ENCODE measurements at places on chromosomes 1 and 21.
A peak's percentile ranks its signal among the peaks of the same experiment; 100 is the strongest.

DNA sequence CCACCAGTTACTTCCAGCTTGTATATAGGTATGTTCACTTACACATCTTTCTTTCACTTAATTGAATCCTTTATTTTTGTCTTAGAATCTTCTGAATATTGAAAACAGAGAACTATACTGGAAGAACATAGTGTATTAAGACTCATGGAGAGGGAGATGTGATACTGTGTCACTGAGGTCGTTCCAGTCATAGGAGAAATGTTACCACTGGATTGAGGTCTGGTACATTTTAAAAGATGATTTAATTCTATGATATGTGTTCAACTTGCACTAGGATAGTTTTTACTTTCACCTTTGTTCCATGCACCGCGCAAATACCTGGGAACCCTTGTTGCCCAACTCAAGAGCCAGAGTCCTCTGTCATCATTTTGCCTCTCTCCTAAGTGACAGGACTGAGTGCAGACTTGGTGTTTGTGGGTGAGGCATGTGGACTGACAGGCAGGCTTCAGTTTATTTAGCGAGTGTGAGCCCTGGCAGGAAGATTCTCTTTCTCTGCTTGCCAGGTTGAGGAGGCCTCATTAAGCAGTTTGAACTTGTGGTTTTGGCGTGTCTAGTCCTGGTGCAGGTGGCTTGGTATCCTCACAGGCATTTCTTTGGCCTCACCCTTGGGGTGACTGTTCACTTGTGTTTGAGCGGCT lies 63.7 kb downstream of the DYRK1A start:
- DNase-seq = no peak

DNA sequence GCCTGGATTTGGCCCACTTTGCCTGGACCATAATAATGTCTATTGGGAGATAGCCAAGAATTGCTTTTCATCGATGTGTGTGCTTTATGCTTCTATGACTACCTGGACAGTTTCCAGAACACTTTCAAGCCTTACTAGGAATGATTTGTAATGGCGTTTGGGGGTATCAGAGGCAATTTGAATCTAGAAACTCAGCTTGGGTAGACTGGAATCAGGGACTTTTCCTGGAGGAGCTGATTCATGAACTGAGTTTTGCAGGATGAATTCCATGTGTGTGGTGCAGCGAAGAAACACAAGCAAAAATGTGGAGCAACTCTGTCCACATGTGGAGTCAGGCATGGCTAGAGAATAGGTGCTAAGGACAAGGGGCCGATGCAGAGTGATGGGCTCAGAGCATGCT lies 11.9 kb upstream of the TMEM61 start:
- DNase-seq = no peak

- DNase-seq = no peak
Observed at GRCh38 chr21:39638281-39638680, 25.5 kb downstream of the B3GALT5 start.

DNA sequence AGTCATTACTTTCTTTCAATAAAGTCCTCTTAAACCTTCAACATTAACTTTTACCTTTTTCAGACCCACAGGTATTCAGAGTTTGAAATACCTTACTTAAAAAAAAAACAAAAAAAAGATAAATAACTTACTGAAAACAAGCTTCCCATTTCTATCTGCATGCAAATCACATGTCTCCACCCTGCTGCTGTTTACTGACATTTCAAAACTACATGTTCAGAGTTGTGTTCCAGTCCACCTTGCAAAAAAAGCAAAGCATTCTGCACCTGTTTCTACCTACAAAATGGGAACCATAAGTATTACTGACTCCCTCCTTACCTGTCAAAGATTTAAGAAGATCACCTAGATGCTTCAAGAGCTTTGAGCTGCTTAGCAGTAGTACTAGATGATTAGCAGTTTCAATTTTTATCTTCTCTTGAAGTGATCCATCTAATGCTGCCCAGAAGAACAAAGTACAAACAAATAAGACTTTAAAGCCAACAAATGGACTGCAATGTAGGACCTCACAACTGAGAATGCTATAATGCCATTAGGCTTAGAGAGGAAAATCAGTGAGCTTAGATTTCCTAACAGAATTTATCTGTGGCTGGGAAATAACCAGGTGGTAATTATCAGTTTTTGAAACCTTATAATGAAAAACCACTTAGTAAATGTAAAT lies 61.2 kb downstream of the ANKRD13C start:
- no peak for DNase-seq

- peak; percentile 80 for DNase-seq
Observed at GRCh38 chr1:218412171-218412570, 67.0 kb downstream of the TGFB2 start.

GRCh38 chr1:159889821-159890252 lies 10.1 kb downstream of the CFAP45 start:
- DNase-seq = peak; percentile 95

- peak; percentile 47 for DNase-seq
Observed at GRCh38 chr1:231630558-231631205, 4.1 kb downstream of the DISC1 start.

DNA sequence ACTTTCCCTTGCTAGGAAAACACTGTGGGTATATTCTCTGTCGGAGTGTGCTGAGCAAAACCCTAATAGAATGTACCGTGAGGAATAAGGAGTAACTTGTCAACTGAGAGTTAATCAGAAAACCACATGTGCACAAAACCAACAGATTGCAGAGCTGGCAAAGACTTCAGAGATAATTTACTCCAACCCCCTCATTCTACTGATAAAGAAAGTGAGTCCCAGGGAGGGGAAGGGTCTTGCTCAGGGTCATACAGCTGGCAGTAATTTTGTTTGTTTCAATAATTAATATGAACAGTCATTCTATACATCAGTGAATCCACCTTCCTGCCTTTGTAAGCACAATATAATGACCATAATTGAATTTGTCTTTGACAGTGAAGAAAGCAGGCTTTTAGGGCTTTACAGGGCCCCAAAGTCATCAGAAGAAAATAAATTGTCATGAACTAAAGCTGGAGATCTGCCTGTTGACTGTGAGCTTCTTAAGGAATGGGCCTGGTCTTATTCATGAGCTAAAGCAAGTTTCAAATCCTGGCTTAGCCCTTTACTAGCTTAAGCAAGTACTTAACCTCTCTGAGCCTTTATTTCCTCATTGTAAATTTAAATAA lies 67.2 kb upstream of the HOOK1 start:
- no peak for DNase-seq

GRCh38 chr1:91736715-91737615 lies 149.0 kb downstream of the TGFBR3 start:
- DNase-seq = peak; percentile 73

DNA sequence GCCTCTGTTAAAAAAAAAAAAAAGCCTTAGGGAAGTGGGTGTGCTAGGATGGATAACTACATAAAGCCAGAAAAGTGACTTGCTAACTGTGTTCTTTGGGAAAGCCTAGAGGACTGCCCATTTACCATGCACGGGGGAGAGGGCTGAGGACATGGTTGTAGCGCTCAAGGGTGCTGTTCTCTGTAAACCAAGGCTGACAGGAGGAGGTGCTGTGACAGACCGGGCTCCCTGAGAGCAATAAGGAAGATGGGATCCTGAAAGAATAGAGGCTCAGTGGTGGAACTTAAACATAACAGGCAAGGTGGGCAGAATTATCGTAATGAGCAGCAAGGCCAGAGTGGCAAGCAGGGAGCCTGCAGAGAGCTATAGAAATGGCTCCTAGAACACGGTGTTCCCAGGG lies 98.5 kb upstream of the DISP3 start:
- no peak for DNase-seq

DNA sequence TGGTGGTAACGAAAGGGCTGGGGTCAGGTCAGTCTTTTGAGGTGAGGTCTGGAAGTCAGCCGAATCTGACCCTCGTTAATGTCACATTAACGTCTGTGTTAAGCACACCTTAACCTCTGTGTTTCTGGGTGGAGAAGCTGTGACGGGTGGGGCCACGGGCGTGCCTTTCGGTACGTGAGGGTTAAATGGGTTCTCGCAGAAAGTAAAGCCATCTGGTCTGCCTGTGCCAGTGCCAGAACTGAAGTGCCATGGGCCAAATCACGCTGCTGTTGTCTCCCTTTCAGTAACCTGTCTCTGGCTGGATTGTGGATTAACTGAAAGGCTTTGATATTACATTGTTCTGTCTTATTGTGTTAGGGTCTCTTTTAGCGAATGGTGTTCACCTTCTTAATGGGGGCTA lies 14.4 kb downstream of the URB2 start:
- DNase-seq = no peak

DNA sequence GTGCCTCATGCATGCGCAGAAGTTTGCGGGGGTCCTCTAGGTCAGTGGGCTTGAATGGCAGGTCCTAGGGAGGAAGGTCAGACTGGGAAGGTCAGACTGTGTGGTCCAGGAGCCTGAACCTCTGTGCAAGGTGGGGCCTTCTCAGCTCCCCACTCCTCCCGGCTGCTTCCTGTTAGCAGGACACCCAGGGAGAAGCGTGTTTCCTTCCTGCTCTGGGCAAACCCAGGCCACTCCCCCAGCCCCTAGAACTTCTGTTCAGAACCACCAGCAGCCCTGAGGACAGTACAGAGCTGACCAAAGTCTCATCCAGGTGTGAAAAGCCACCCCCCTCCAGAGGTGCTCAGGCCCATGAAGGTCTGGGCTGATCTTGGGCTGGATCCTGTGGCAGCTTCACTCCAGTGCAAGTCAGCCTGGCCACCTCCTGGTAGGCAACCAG lies 29.9 kb downstream of the NAV1 start:
- no peak for DNase-seq

DNA sequence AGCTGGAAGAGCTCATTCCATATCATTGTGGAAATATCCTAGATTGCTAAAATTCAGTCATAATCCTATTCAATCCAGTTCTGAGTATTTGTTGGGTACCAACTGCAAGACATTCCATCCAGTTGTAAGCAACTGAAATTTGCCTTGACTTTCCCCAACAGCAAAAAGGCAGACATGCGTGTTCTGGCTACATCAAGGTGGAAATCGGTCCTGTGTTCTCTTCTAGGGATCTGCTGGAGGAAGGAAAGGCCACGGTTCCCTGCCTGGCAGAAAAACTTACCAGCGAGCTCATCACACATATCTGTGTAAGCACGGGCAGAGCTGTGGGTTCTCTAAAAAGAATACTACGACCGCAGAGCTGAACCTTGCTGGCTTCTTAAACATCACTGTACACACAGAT lies 17.5 kb downstream of the MX1 start:
- no peak for DNase-seq

DNA sequence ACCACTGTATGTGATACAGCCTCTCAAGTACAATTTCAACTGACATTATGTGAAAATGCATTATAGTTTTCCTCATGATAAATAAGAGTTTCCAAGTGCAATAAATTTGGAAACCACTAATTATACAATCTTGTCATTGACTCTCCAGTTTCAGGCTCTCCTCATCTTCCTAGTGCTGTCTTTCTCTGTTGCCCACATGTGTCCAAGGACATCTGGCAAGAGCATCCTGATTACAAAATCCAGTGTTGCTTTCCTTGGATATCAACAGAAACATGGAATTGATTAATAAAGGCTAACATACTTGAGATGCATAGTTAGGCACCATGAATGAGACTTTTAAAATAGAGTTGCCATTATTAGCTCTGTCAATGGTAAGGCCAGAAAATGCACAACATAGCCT lies 15.6 kb upstream of the MAP10 start:
- no peak for DNase-seq

DNA sequence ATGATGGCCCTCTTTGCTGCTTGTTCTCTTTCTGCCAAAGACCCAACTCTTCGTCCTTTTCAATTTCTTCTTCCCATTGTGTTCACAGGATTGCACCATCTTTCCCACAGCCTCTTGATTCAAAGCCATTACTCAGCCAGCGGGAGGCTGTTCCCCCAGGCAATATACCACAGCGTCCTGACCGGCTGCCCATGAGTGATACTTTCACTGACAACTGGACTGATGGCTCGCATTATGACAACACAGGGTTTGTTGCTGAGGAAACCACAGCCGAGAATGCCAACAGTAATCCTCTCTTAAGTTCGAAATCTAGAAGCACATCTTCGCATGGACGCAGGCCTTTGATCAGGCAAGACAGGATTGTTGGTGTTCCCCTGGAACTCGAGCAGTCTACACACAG lies 167.4 kb downstream of the LRRC40 start:
- DNase-seq = peak; percentile 63

DNA sequence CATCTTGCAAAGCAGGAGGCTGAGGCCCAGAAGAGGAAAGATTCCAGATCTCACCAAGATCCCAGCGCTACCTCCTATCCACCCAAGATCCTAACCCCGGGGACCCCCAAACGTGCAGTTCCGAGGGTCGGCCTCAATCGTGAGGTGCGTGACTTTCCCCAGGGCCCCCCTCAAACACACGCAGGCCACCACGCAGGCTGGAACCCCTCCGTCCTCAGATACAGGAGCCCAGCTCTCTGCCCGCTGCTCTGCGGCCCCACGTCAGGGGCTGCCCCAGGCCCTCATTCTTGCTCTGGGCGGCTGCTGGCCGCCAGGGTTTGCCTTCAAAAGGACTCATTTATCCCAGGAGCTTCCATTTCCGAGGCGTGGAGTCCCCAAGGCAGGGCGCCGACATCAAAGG lies 39.9 kb downstream of the KRTAP10-1 start:
- no peak for DNase-seq

DNA sequence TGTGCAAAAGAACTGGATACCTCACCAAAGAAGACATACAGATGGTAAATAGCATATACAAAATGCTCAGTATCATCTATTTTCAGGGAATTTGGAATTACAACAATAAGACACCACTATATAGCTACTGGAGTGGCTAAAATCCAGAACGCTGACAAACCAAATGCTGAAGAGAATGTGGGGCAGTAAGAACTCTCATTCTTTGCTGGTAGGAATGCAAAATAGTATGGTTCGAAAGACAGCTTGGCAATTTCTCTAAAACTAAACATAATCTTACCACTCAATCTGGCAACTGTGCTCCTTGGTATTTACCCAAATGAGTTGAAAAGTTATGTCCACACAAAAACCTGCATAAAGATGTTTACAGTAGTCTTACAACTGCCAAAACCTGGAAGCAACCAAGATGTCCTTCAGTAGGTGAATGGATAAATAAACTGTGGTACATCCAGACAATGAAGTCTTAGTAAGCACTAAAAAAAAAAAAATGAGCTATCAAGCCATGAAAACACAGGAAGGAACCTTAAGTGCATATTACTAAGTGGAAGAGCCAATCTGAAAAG lies 26.5 kb downstream of the TARBP1 start:
- no peak for DNase-seq

- peak; percentile 48 for DNase-seq
Observed at GRCh38 chr1:218945050-218945449, 228.6 kb upstream of the LYPLAL1 start.

- peak; percentile 18 for DNase-seq
Observed at GRCh38 chr1:87024936-87025540, 110.6 kb downstream of the HS2ST1 start.

DNA sequence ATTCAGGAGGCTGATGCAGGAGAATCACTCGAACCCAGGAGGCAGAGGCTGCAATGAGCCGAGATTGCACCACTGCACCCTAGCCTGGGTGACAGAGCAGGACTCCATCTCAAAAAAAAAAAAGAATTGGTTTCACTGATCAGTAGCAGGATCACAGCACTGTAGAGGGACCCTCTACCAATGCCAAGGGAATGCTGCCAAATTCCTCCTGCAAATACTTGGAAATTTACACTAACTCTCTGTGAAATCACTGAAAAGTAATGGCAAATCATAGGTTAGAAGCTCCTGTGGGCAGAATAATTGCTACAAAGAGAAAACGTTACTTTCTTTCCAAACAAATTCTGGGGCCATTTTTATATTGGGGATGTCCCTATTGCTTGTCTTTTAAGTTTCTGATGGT lies 6.7 kb upstream of the GPR25 start:
- DNase-seq = no peak

Measured in astrocyte of the spinal cord (primary cell).